Suppressor macrophage treated with lipopolysaccharide for 1 hour (primary cell): ENCODE measurements at places on chromosomes 5 and 9.

DNA sequence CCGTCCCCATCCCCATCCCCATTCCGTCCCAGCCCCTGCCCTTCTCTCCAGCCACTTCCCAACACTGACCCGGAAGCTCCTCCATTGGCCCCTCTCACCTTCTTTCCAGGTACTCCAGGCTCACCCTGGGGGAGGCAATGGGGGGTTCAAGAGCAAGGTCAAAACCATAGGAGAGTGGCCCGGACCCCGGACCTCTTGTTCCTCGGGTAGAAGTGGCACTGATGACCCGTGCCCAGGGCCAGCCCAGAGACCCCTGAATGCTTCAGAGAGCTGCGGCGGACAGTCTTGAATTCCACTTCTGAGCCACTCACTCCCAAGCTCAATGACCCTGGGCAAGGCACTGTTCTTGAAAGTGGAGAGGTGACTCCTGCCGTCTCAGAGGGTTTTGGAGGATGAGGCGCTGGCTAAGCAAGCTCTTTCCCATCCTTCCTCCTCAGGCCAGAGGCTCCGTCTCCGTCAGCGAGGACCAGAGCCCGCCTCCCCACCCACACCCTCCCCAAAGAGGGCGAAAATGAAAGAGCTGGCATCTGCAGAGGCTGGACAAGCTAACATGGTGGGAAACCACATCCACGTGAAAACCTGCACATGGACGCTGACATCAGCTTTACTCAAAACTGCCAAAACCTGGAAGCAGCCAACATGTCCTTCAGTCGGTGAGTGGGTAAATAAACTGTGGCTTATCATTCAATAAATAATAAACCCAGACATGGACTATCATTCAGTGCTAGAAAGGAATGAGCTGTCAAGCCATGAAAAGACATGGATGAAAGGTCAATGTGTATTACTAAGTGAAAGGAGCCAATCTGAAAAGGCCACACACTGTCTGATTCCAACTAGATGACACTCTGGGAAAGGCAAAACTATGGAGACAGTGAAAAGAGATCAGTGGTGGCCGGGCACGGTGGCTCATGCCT lies 27.3 kb upstream of the PHYKPL start:
- DNase-seq = peak; percentile 21

DNA sequence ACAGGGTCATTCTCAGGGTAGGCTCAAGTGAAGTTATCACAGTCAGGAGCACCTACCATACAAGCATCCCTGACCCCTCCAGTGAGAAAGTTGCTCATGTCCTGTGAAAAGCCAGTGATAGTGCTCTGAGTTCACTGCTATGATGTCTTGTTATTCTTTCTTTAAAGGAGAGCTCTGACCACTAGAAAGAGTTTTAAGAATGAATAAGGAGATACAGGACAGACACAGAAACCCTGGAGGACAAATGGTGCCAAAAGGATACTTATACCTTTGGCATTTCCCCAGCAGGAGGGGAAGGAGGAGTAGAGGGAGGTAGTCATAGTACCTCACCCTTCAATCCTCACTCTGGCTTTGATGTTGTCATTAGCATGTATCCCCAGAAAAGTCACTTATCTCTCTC lies 84.0 kb upstream of the AGXT2 start:
- DNase-seq = no peak

DNA sequence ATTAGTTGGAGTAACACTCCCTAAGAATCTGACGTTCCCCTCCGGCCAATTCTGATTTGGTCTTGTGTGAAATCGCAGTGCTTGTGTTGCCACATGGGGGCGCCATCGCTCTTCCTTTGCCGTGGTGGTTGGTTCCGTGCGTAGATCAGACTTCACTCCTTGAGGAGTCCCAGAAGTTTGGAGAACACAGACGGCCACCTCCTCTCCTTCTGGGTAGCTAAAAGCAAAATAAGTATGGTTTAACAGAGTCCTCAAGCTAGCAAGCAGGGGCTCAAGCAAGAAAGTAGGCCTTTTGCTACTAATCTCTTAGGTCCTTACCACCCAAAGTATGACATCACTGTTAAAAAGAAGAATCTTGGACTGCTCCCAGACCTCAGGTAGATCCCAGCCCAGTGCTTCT lies 59.5 kb downstream of the HSPA4 start:
- peak; percentile 90 for DNase-seq

DNA sequence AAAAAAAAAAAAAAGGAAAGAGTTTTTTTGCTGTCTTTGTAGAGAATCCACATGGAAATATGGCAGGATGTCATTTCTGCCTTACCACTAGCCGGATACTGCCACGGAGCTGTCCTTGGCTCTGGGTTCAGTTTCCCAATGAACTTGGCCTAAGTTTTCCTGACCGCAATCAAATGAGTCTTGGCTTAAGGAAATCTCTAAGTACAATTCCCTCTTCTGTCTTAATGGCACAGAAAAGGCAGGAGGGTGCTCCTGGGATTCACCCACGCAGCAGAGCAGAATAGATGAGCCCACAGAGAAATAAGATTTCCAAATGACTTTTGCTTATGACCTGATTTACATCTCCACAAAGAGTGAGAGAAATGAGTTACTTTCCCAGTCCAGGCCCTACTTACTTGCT lies 284.0 kb upstream of the VLDLR start:
- no peak for DNase-seq

DNA sequence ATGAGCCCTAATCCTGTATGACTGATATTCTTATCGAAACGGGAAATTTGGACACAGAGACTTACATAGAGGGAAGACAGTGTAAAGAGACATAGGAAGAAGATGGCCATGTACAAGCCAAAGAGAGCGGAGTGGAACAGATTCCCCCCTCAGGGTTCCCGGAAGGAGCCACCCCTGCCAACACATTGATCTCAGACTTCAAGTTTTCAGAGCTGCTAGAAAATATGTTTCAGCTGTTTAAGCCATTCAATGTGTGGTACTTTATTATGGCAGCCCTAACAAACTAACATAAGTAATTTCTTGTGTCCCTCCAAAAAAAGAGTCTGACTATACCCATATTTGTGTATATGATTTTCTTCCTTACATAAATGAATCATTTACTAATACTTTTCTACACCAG lies 128.0 kb upstream of the STC2 start:
- DNase-seq = no peak
